ENCODE measurements at places on chromosomes 4 and X.

- DNase-seq, result no peak
Measured at GRCh38 chr4:141037446-141037845, 95.8 kb downstream of the RNF150 start.

- DNase-seq, result no peak
Measured at GRCh38 chr4:70927502-70928137, 25.5 kb downstream of the MOB1B start.

GRCh38 chr4:8396762-8397406, 43.6 kb downstream of the ACOX3 start:
- no peak for DNase-seq

GRCh38 chrX:130561930-130562329, 160.1 kb downstream of the RBMX2 start:
- no peak for DNase-seq

DNA sequence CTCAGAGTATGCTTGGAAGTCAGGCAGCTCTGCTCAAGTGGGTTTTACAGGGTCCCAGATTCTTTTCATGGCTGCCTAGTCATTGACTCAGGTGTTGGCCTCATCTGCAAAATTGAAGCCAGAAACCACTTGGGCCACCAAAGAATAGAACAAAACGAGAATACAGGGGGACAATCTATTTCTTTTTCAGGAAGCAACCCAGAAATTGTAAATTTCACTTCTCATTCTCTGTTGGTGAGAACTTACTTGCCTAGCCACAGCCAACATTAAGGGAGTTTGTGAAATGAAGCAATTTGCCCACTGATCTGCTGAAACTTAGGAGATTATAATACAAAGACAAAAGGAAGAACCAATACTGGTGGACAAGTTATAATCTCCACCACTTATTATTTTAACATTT, 8.6 kb upstream of the TKTL2 start:
- DNase-seq, result no peak

GRCh38 chr4:40939856-40940255, 190.1 kb downstream of the NSUN7 start:
- DNase-seq, result no peak

DNA sequence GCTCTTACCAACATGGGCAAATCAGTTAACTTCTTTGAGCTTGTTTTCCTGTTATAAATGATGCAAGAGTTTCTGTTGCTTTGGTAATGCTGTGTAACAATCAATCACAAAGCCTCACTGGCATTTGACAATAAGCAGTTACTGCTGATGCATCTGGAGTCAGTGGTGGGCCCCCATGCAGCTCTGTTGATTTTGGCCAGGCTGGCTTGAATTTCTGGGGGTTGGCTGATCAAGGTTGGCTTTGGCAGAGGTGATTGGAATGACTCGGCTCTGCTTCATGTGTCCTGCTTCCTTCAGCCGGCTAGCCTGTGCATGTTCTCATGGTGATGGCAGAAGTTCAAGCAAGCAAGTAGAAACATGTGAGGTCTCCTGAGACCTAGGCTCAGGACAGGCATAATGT, 90.4 kb downstream of the PHEX start:
- DNase-seq, result no peak

DNA sequence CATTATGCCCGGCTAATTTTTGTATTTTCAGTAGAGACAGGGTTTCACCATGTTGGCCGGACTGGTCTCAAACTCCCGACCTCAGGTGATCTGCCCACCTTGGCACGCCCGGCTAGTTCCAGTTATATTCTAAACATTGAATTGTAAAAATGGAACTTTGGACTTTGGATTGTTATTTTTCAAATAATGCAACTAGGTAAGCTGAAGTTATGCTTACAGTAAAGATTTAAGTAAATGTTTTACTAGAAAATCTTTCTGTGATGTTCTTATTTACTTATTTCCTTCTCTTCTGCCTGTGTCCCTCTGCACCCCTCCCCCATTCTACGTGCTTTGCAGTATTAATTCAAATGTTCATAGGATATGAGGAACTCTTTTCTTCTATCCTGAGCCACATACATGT, 26.1 kb downstream of the GK start:
- DNase-seq, result no peak

DNA sequence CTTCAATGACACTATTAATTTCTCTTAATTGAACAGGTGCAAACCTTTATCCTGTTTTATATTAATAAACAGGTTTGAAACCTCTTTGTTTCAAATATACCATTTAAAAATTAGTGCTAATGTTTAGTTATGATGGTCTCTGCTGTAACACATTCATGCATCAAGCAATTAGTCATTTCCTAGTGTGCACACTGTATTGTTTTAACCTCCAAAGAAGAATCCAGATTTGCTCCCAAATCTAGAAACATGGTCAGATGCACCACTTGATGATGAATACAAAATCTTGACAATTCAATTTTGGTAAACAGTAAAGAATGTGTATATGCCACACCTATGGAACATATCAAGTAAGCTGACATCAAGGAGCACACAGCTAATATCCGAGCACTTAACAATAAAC, 157.1 kb downstream of the TRIML1 start:
- no peak for DNase-seq

DNA sequence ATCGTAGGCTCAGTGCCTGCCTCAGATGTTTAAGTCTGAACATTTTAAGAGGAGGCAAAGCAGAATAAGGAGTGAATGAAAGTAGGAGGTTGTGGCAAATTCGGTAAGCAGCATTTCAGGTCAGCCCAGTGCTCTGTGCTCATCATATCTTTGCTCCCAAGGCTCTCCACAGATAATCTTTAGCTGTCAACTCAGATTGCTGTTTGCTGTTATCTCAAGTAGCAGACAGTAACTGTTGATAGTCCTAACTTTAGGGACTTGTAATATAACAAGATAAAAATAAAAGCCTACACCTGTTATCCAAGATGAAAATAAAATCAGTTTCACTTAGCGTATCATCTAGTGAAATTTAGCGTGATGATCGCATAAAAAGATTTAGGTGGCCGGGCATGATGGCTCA, 18.6 kb upstream of the CLTRN start:
- no peak for DNase-seq

GRCh38 chrX:155767876-155768769, 113.0 kb upstream of the VAMP7 start:
- no peak for DNase-seq

GRCh38 chrX:104621781-104622180, 55.8 kb downstream of the IL1RAPL2 start:
- DNase-seq, result no peak

GRCh38 chrX:78653118-78653822, 5.9 kb downstream of the RTL3 start:
- no peak for DNase-seq

- DNase-seq, result no peak
Measured at GRCh38 chr4:8473198-8473919, 32.8 kb downstream of the TRMT44 start.

DNA sequence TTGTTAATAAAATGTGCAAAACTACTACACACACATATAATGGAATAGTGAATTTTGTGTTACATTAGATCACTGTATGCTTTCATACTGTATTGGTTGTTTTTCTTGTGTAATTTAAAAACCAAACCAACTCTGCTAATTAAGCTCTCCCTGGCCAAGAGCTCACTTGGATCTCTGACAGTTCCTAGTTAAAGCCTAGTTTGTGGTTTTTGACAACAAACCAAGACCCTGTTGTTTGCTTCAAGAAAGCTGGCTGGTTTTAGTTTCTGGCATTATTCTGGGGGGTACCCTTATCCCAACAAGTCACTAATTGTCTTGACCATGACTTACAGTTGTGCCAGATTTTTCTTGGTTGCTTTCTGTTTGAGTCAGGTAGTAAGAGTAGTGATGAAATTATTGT, 121.4 kb upstream of the CXorf66 start:
- DNase-seq, result no peak

DNA sequence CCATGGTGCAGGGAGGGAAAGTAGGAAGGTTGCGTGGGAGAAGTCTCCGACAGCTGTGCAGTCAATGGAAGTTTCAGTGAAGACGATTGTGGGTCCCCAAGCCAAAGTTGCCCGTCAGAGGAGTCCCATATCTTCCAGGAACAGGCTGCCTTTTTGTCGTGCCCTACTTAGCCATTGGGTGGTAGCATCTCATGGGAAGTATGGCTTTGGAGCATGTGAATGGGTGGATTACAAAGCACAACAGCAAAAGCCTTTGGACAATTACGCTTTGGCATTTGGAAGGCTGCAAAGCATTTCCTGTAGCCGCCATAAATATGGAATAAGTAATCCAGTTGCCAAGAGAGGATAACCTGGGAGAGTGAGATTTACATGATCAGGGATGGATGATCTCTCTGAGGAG, 300.7 kb upstream of the BOD1L1 start:
- DNase-seq, result no peak

DNA sequence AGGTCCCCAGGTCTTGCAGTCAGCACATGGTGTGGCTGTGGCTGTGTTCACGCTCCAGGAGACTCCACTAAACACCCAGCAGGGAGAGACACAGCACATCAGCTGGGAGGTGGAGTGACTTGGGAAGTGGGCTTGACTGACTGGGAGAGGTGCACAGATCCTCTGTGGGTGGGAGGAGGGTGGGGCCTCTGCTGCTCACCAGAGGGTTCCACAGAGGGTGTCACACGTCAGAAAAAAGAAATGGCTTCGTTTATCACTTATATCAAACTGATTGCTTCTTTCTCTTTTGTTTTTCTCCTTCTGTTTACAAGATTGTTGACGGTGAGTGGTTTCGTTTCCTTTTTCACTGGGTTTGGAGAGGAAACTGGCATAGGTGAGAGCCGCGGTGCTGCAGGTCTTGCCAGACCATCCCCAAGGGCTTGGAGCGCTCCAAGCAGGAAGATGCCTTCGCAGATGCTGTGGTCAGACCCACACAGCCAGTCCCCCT, 24.8 kb upstream of the FAM193A start:
- no peak for DNase-seq

DNA sequence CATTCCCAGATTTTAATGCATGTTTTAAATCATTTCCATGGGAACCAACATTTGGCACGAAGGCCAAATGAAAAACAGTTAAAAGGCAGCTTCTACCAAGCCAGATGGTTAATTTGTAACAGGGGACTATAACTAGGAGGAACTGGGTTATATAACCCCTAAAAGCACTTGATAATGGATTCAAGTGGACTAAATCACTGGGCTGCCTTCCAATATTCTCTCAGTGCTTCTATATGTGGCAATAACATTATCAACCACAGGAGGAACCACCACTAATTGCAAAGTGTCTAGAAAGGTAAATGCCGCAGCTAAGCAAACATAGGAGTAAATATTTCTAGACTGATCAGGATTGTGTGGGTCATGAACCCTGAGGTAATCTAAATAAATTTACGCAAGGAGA, 391.5 kb downstream of the UBE2NL start:
- no peak for DNase-seq

- DNase-seq, result no peak
Measured at GRCh38 chr4:87232216-87232615, 11.8 kb upstream of the KLHL8 start.

GRCh38 chrX:2410279-2411020, 90.3 kb downstream of the DHRSX start:
- no peak for DNase-seq

DNA sequence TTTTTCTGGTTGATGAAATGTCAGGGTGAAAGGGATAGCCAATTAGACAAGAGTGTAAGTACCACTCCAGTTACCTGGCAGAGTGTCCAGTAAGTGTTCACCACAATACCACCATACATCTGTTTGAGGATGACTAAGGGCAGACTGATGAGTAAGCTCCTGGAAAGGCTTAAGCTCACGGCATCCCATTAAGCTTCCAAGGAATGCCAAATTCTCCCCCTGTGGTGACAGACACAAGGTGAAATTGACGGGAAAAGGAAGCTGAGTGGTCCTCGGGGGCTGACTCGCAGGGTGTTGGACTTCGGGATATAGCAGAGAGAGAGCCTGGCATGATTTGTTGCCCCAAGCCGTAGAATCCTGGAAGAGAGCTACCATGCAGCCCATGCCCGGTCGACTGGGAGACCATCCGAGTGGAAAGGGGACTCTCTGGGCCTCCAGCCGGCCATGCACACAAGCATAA, 7.6 kb upstream of the BST1 start:
- DNase-seq, result no peak

- no peak for DNase-seq
Measured at GRCh38 chrX:41730081-41730480, 6.1 kb downstream of the GPR82 start.

Data from stimulated activated CD8-positive, alpha-beta memory T cell treated with anti-CD3 and anti-CD28 coated beads, Interleukin-4, amount 100 ng/mL, for 4 hours (primary cell).